ENCODE measurements at places on chromosomes 2 and 18.

DNA sequence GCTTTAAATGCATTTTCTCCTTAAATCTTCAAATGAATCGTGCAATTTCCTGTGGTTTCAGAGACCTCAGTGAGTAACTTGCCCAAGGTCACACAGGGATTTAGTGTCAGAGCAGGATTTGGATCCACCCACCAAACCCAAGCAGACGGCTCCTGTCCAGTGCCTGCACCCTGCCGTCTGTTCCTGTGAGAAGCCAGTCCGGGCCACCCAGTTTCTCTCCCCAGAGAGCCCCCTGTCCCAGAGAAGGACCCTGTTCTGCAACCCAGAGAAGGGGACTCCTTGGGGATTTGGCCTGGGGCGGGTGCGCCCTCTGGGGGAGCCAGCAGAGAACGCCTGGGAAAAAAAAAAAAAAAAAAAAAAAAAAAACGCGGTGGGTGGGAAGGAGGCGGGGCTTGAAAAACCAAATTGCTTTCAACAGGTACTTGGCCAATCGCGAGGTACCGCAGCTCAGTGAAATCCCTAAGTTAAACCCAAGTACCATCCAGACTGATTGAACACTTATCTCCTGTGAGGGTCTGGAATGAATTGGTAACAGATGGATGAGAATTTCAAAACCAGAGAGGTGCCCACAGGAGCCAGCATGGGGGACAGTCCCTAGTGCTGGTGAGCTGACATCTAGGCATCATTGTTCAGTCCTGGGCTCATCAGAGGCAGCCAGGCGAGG lies 30.9 kb upstream of the REEP1 start:
- DNase-seq: no peak

- no peak for DNase-seq
These were observed 2.1 kb downstream of the ARID5A start for GRCh38 chr2:96538487-96539214.

GRCh38 chr18:68714366-68714711 lies 569 bp downstream of the TMX3 start:
- DNase-seq: no peak

- DNase-seq: no peak
These were observed 113.3 kb downstream of the OSBPL6 start for GRCh38 chr2:178307650-178308049.

GRCh38 chr2:102193074-102193473 lies 6.3 kb downstream of the IL1RL2 start:
- no peak for DNase-seq

DNA sequence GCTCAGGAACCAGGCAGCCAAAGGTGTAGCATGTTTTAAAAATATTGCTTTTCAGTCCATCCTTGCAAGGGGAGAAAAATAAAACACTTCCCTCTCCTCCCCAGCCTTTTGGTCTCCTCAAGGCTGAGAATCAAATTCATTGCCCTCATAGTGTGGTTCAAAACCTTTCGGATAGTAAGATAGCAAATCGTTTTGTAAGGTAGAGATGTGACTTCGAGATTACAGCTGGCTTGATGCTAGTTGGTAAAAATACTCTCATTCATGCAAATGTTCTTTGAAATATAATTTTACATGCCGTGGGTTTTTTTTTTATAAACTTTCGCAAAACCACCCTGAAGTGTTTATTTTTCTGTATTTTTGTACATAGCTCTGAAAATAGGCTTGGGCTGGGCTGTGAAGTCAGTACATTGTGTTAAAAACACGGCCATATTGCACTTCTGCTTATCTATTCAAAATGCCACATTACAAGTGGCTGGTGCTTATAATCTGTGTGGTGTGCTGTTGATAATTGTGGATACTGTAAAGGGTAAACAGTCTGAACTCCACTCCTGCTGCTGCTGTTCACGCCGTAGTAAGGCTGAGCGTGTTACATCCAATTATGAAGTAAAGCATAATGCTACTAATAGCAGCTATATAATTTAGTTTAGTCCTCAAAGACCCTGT lies 172.0 kb upstream of the SIX3 start:
- no peak for DNase-seq

DNA sequence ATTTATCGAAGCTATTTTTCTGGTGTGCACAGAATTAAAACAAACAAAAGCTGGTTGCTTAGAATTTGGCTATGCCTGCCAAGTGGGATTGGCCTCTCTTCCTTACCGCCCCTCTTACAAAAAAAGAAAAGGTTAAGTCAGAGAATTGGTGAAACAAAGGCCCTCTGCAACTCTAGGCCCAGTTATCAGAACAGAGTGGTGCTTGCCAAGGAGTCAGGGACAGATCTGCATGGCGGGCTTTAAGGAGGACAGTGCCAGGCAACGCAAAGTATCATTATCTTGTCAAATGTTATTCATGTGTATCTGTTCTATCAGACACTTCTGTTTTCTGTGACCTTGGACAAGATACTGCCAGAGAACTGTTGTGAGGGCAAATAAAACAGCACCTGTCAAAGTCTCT lies 78.3 kb downstream of the TGIF1 start:
- DNase-seq: no peak

All from NCI-H2029 (cell line).